CD4-positive, alpha-beta memory T cell (primary cell): ENCODE measurements at places on chromosomes 3 and 15.

DNA sequence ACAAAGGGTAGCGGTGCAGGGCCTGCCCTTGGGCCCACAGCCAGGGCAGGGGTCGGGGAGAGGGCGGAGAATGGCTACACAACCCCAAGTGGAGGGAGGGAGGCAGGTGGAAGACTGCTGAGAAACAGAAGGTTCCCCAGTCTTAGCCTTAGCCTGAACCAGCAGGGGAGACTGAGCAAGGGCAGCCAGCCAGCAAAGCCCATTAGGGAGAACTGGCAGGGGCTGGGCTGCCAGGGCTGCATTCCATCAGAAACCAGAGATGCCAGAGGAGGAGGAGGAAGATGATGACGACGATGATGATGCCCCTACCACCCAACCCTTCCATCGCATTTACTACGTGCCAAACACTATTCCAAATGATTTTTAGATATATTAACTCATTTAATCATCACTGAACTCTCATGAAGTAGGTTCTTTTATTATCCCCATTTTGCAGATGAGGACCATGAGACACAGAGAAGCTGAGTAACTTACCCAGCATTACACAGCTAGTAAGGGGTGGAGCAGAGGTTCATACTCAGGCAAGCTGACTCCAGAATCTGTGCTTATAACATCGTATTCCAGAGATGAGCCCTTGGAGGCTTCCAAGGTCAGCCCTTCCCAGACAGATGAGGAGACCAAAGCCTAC is 8.7 kb downstream of the SEMA7A start:
- H3K27ac ChIP-seq: no peak overlapping the region
- no peak for DNase-seq
- no peaks in the 10 kb centered on the region for H3K4me1 ChIP-seq
- no peaks in the 10 kb centered on the region for H3K27me3 ChIP-seq

DNA sequence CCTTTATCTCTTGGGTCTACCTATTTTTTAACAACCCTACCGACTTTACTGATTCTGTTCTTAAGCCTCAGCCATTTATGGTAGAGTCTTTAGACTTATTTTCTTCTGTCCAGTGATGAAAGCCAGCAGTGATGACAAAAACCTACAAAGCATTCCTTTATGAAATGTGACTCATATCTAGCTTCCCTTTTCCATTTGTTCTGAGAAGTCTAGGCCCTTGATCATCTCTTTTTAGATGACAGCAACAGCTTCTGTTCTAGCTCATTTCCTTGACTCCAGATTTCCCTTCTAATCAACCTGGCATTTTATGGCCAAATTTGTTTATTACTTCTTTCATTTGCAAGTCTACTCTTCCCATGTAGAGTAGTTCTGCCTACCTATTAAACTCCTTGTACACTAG is 36.1 kb downstream of the CFAP44 start:
- peaks cover 9% of the 10 kb centered on the region for H3K36me3 ChIP-seq
- no peak for DNase-seq
- no peaks in the 10 kb centered on the region for H3K4me1 ChIP-seq
- no peak overlapping the region for H3K4me3 ChIP-seq
- no peak overlapping the region for H3K27ac ChIP-seq

- no peaks in the 10 kb centered on the region for H3K27me3 ChIP-seq
- no peak for DNase-seq
- no peak overlapping the region for H3K27ac ChIP-seq
- H3K4me3 ChIP-seq: no peak overlapping the region
- H3K4me1 ChIP-seq: no peaks in the 10 kb centered on the region
Observed at GRCh38 chr3:140727886-140728285, 50.0 kb downstream of the TRIM42 start.

DNA sequence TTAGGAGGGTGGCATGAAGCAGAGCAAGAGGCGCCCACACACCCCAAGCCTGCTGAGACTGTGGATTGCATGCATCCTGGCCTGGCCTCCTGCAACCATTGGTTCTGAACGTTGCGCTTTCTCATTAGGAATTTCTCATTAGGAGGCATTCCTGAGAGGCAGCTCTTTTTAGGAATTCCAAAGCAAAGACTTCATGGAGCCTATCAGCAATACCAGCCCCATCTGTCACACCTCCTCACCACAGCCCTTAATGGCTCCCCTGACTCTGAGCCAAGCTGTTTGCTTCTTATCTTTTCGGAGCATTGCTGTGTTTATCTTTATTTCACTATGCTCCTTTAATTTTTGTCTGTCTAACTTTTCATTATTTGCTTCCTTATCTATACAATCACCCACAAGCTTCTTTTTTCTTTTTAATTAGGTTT is 226.9 kb downstream of the CACNA2D3 start:
- no peaks in the 10 kb centered on the region for H3K4me1 ChIP-seq
- no peaks in the 10 kb centered on the region for H3K27me3 ChIP-seq
- DNase-seq: no peak
- H3K27ac ChIP-seq: no peak overlapping the region
- no peaks in the 10 kb centered on the region for H3K36me3 ChIP-seq

DNA sequence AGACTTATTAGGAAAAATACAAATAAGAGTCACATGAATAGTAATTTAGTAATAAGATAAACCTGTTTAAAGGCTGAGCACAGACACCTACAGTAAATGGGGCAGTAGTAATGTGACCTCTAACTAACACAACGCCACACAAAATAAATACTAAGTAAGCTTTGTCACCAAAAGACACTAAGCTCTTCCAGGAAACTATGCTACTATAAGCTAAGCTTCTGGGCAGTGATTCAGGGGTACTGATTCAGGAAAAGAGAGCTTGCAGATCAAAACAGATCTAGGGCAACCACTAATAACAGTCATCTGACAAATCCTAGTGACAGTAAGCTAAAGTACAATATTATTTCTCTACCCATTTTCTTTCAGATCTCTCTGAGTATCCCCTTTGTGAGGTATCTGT is 68.8 kb downstream of the PLOD2 start:
- no peaks in the 10 kb centered on the region for H3K27me3 ChIP-seq
- DNase-seq: no peak

GRCh38 chr3:193317682-193318300 is 60.8 kb downstream of the ATP13A5 start:
- DNase-seq: no peak
- H3K27me3 ChIP-seq: no peaks in the 10 kb centered on the region
- H3K4me3 ChIP-seq: no peak overlapping the region
- H3K36me3 ChIP-seq: no peaks in the 10 kb centered on the region

DNA sequence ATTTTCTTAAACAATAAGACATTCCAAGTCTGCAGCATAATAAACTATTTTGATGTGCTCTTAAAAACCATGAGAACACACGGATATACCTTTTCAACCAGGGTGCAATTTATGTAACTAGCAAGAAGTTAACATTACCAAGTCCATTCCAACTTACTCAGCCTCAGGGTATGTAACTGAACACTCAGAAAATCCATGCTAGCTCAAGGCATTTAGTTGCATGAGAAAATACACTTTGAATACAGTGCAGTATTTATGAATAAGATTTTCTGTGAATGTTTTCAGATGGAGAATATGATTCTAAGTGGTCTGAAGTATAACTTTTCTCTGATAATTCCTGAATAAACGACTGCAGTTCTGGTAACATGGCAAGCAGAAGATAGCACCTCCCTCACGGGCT is 124.3 kb downstream of the SNRK start:
- H3K4me1 ChIP-seq: peaks cover 22% of the 10 kb centered on the region
- H3K4me3 ChIP-seq: no peak overlapping the region
- H3K27me3 ChIP-seq: no peaks in the 10 kb centered on the region
- H3K27ac ChIP-seq: no peak overlapping the region

- no peaks in the 10 kb centered on the region for H3K4me1 ChIP-seq
- H3K27ac ChIP-seq: no peak overlapping the region
- no peaks in the 10 kb centered on the region for H3K36me3 ChIP-seq
- DNase-seq: no peak
Observed at GRCh38 chr3:174951034-174951433, 91.9 kb downstream of the NAALADL2 start.

DNA sequence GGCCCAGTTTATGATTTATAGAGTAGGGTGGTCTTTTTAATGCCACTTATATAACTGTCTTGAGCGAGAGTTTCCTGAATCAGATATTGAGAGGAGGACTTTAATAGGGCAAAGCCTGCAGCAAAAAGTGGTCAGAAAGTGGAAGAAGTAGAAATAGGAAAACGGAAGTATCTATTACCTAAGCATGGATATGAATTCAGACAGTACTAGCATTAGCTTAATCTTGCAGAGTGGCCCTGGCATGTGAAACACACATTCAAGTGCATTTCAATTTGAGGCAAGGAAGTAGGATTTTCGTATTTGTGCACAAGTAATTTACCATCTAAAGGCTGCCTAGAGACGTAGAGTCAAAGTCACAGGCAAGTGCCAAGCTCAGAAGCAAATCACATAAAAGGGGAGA is 622.3 kb downstream of the DIPK2A start:
- no peaks in the 10 kb centered on the region for H3K27me3 ChIP-seq
- H3K4me3 ChIP-seq: no peak overlapping the region
- no peaks in the 10 kb centered on the region for H3K36me3 ChIP-seq
- H3K27ac ChIP-seq: no peak overlapping the region
